ENCODE measurements at places on chromosomes 11 and 22. TPM values are rescaled to one million over a fixed set of nuclear protein-coding genes. Genes with fewer than 3 reads are reported as not detected.

The DEPDC7 gene
- 2.4 TPM for total RNA-seq

The EXPH5 gene
- total RNA-seq, result 5.7 TPM

The PIWIL4 gene
- 1.6 TPM for total RNA-seq

GRCh38 chr22:32799496-32799895 is 2.0 kb upstream of the TIMP3 start:
- no peak for DNase-seq

- no peak for DNase-seq
Measured at GRCh38 chr11:3115321-3115720, 49.8 kb downstream of the OSBPL5 start.

- DNase-seq, result peak; percentile 7
Measured at GRCh38 chr11:107928767-107929507, 689 bp downstream of the RAB39A start.

- no peak for DNase-seq
Measured at GRCh38 chr11:2759228-2760195, 59.7 kb upstream of the KCNQ1OT1 start.

DNA sequence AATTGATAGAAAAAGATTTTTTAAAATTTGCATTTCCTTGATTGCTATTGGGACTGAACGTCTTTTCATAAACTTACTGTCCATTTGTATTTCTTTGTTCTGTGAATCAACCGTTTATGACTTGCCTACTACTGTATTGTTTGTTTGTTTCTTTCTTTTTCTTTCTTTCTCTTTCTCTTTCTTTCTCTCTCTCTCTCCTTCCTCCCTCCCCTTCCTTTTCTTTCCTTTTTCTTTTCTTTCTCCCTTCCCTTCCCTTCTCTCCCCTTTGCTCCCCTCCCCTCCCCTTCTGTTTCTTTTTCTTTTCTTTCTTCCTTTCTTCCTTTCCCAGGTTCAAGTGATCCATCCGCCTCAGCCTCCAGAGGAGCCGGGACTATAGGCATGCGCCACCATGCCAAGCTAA is 46.9 kb downstream of the NF2 start:
- DNase-seq, result no peak

- no peak for DNase-seq
Measured at GRCh38 chr11:35377262-35377661, 42.1 kb downstream of the SLC1A2 start.

- peak; percentile 21 for DNase-seq
Measured at GRCh38 chr11:63443714-63444113, 47.3 kb downstream of the PLAAT5 start.

DNA sequence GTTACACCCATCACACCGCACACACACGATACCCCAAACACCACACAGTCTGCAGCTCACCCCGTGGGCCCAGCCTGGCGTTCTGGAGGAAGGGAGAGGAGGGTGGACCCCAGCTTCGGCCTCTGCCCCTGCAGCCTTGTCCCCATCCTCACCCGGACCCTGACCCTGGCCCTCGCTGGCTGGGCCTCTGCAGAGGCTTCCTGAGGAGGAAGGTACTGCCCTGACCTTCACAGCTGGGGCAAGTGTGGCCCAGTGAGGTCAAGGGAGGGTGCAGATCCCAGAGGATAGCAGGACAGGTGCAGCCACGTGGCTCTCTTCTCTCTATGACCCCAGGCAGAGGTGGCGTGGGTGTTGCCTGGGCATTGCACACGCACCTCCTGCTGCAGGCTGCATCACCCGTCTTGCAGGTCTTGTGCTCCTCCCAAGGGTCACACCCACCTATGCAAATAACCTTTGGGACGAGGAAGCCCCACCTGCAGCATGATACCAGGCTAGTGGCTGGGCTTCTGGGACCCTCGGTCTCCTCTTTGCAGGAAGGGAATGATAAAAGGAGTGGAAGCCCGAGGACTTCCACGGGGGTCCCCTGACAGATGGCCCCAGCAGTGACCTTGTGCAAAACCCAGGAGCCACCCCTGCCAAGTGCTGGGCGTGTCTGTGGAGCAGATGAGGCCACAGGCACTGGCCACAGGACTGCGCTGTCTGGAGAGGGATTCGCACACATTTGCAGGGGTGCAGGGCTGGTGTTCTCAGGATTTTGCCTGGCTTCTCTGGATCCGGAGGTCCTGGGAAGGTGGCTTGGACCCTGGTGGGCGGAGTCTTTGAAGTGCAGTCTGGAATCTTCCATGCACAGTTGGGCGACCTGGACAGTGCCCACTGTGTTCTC is 1241.5 kb downstream of the BRD1 start:
- DNase-seq, result no peak

GRCh38 chr11:18617688-18618341 is 16.3 kb downstream of the SPTY2D1 start:
- peak; percentile 39 for DNase-seq

GRCh38 chr22:41302021-41302767 is 869 bp downstream of the ZC3H7B start:
- DNase-seq, result peak; percentile 12
